ENCODE measurements at places on chromosomes 2 and 18.

GRCh38 chr2:169069341-169069740 is at the start of gene DHRS9:
DHRS9 (plus strand) TSS chr2:169069563; CDS start chr2:169081582, 12,019 bp downstream.
- DNase-seq, result peak; percentile 31

DNA sequence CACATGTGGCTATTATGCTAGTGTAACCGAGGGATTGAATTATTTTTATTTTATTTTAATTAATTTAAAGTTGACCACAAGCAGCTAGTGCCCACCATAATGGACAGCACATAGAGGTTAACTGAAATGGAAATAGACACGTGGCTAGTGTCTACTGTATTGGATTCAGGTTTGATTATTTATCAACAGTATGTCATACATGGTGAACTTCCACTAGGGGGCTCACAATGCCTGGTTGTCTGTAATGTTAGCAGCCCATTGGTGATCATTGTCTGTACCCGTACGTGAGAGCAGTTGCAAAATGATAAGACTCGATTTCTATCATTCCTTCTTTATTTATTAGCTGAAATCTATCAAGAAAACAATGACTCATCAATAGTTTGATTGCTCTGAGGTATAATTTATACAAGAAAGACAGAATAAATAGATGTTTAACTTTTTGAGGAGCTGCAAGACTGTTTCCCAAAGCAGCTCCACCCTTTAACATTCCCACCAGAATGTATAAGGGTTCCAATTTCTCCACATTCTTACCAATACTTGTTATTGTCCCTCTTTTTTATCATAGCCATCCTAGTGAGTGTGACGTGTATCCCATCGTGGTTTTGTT is 76.5 kb downstream of the CYBRD1 start:
- DNase-seq, result peak; percentile 58

DNA sequence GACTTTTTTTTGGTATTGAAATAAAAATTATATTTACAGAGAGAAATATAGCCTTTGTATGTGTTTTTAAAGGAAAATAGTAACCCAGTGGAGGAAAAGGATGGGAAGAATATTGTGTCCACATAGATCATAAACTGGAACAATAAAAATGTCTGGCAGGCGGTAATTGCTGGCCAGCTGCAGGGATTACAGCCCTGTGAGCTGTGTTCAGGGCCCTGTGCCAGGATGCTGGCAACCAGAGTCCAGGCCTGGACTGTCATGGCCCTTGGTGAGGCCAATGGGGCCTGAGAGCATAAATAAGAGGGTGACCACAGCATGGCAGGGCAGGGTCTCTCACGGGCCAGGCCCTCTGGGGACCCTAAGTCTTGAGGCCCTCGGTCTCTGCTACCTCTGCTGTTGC is 171.2 kb downstream of the ACOXL start:
- no peak for DNase-seq

DNA sequence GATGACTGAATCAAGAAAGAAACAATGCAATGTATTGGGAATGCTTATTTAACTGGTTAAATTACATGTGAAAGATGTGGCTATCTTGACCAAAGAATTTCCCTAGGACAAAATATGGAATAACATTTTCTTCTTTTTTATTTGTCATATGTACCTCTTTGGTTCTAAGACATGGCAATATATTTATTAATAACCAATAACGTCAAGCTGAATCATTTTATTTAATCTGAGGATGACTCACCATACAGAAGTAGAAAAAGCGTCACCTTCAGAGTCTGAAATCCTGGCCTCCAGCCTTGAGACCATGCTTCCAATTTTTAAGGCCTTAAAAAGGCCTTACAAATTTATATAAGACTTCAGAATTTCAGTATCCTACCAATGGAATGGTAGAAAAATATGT is 1464.9 kb downstream of the SUCLG1 start:
- no peak for DNase-seq

All from Calu3 (cell line).